ENCODE measurements at places on chromosomes 2 and 18. TPM values are rescaled to one million over a fixed set of nuclear protein-coding genes. Genes with fewer than 3 reads are reported as not detected.

DNA sequence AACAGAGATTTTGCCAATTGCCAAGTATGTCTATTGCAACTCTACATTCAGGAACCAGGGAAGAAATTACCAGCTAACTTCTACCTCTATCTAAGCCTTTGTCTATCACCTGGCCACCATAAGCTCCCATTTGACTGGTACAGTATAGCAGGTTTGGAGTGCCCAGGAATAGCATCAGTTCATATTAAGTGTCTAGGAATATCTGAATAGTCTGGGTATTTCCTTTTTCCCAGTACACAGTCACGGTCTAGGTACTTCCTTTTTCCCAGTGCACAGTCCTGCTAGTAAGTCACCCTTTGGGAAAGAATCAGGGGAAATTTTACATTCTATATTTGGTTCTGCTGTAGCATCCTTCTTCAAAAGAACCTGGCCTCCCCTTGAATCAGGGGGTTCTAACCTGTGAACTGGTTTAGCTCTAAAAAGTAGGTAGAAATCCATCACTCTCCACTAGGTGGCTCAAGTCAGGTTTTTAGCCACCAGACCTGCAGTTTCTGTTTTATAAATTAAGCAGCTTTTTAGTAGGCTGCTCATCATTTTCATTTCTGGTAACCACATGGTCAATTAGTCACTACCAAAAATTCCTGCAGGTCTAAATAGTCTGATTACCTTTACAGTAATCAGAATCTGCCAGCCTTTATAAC lies 49.3 kb upstream of the DNAJC10 start:
- no peaks in the 10 kb centered on the region for H3K36me3 ChIP-seq
- H3K4me3 ChIP-seq, result no peak overlapping the region
- H3K27ac ChIP-seq, result no peak overlapping the region
- H3K27me3 ChIP-seq, result no peaks in the 10 kb centered on the region
- DNase-seq, result no peak
- no peaks in the 10 kb centered on the region for H3K4me1 ChIP-seq

The GPR39 gene
- total RNA-seq, result 8.2 TPM

- no peak overlapping the region for H3K27ac ChIP-seq
- no peaks in the 10 kb centered on the region for H3K27me3 ChIP-seq
- H3K4me3 ChIP-seq, result no peak overlapping the region
Observed at GRCh38 chr18:48181857-48182256, 227.3 kb downstream of the ZBTB7C start.

The CHN1 gene
- 9.8 TPM for total RNA-seq

DNA sequence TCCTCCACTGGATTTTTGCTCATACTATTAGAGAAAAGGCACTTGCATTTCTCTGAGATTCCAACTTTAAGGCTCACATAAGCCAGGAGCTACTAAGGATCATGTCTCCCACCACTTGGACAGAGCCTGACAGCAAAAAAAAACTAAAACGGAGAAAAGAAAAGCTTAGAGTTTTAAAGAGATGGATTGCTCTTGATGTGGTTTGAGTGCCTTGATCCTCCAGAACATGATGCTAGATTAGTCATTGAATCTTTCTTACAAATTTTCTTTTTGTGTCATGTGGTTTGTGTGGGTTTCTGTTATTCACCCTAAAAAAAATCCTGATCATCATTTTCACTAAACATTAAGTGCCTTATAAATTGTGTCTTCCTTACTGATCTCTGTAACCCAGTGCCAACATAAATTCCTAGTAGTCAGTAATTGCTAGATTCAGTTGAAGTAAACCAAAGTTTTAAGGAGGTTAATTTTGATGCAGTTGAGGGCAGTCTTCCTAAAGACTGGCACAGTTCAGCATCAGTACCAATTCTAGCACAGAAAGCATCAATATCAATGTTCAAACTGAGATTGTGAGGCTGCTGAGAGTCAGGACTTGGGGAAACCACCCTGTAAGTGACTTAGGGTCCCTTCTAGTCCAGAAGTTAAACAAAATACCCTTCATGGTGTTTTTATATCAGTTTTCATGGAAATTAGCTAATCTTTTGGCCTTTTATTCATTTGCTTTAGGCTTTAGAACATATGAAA lies 206.3 kb downstream of the RAD51AP2 start:
- no peak overlapping the region for H3K4me3 ChIP-seq
- H3K4me1 ChIP-seq, result no peaks in the 10 kb centered on the region
- no peak overlapping the region for H3K27ac ChIP-seq
- H3K27me3 ChIP-seq, result no peaks in the 10 kb centered on the region

- no peaks in the 10 kb centered on the region for H3K36me3 ChIP-seq
- no peak overlapping the region for H3K27ac ChIP-seq
- H3K4me3 ChIP-seq, result no peak overlapping the region
- DNase-seq, result no peak
- no peaks in the 10 kb centered on the region for H3K4me1 ChIP-seq
- no peaks in the 10 kb centered on the region for H3K27me3 ChIP-seq
Observed at GRCh38 chr2:54867457-54867856, 144.0 kb downstream of the EML6 start.

DNA sequence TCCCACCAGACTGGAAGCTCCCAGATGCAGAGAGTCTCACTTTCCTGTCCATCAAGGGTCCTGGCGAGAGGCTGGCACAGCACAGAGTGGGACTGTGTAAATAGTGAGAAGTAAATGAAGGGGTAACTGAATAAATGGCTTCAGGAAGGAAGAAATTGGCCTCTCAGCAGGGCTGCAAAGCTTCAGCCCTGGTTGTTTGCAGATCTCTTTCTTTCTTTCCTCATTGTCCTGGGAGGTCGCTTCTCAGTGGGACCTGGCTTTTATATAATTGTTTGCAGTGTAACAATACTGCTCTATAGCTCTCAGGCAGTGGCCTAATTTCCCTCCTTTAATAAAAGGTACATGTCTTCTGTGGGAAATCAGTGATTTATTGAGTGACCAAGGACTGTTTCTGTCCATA lies 74.9 kb upstream of the GPR45 start:
- H3K36me3 ChIP-seq, result no peaks in the 10 kb centered on the region
- H3K27ac ChIP-seq, result no peak overlapping the region
- H3K4me3 ChIP-seq, result no peak overlapping the region
- H3K4me1 ChIP-seq, result no peaks in the 10 kb centered on the region

GRCh38 chr2:218265626-218266025 lies 4.3 kb downstream of the AAMP start:
- H3K4me1 ChIP-seq, result no peaks in the 10 kb centered on the region
- H3K27ac ChIP-seq, result no peak overlapping the region
- DNase-seq, result no peak
- H3K4me3 ChIP-seq, result no peak overlapping the region
- H3K36me3 ChIP-seq, result peaks cover 13% of the 10 kb centered on the region
- H3K27me3 ChIP-seq, result no peaks in the 10 kb centered on the region

GRCh38 chr2:88680266-88680902 lies 11.1 kb upstream of the RPIA start:
- no peaks in the 10 kb centered on the region for H3K27me3 ChIP-seq
- no peaks in the 10 kb centered on the region for H3K4me1 ChIP-seq
- DNase-seq, result no peak
- H3K4me3 ChIP-seq, result no peak overlapping the region

GRCh38 chr2:64192125-64192479 lies 47.9 kb upstream of the PELI1 start:
- no peak overlapping the region for H3K4me3 ChIP-seq
- H3K27me3 ChIP-seq, result no peaks in the 10 kb centered on the region
- no peaks in the 10 kb centered on the region for H3K36me3 ChIP-seq
- no peak for DNase-seq
- H3K4me1 ChIP-seq, result no peaks in the 10 kb centered on the region

GRCh38 chr2:120108049-120108448 lies 95.2 kb downstream of the EPB41L5 start:
- H3K27me3 ChIP-seq, result no peaks in the 10 kb centered on the region
- DNase-seq, result peak; percentile 43
- H3K4me3 ChIP-seq, result no peak overlapping the region

DNA sequence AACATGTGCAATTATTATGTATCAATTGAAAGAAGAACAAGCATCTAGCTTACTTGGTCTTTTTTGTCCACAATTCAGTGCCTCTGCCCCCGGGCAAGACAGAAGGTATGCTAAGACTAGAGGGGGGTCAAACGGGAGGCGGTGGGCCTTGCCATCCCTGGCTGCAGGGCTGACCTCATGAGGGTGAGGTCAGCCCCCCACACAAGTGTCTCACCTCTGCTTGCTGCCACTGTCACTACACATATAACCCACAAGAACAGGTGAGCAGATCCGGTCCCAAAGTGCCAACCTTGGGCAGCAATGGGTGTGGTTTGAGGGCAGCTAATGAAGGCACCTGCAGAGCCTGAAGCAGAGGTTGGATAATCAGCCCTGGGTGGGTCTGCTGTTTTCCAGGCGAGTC lies 71.5 kb downstream of the EDAR start:
- DNase-seq, result no peak
- no peak overlapping the region for H3K4me3 ChIP-seq
- no peaks in the 10 kb centered on the region for H3K27me3 ChIP-seq
- no peaks in the 10 kb centered on the region for H3K36me3 ChIP-seq
- no peak overlapping the region for H3K27ac ChIP-seq
- no peaks in the 10 kb centered on the region for H3K4me1 ChIP-seq

DNA sequence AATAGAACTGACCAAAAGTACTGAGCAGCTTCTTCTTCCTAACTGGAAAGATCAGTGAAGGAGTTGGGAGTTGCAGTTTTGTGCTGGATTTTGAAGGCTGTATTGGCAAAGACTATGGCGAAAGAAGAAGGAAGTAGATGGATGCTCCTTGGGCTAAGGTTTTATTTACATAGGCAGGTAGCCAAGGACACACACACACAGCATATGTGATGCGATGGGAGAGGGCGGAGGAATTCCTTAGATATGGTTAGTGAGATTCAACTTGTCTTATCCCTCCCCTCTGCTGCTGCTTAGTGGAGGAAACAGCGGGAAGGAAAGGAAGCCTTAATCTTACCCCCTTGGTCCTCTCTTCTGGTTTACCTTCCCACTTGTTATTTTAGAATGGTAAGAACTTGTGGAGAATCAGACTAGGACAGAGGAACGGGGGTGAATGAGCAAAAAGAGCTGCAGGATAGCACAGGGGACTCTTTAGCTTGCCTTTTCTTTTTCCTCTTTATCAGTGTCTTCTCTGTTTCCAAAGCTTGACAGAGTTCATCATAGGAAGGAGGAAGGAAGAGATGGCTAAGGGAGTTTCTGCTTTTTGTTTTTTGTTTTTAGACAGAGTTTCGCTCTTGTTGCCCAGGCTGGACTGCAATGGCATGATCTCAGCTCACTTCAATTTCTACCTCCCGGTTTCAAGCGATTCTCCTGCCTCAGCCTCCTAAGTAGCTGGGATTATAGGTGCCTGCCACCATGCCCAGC lies 87.9 kb downstream of the OSBPL6 start:
- H3K36me3 ChIP-seq, result no peaks in the 10 kb centered on the region
- no peak overlapping the region for H3K4me3 ChIP-seq
- no peak overlapping the region for H3K27ac ChIP-seq
- no peaks in the 10 kb centered on the region for H3K27me3 ChIP-seq
- DNase-seq, result no peak

DNA sequence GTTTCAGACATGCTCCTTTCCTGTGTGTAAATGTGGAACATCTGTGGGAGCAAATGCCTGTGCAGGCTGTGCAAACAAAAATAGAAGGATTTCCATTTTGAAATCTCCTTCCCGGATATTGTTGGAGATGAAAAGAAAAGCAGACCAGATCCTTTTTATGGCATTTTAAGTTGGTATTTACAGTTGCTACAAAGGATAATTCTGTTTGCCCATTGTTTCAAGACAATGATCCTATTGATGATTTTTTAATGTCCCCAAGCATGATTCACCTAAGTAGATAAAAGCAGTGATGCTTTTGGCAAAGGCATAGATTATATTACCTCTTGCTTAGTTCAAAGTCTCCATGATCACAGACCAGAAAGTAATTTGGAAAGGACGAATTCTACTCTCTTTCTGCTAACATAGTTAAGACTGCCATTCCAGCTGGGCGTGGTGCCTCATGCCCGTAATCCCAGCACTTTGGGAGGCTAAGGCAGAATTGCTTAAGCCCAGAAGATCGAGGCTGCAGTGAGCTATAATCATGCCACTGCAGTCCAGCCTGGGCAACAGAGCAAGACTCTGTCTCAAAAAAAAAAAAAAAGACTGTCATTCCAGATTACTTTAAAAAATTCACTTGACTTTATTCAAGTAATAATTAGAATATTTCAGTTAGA lies 209.6 kb upstream of the SLC39A10 start:
- H3K36me3 ChIP-seq, result no peaks in the 10 kb centered on the region
- no peaks in the 10 kb centered on the region for H3K4me1 ChIP-seq
- H3K4me3 ChIP-seq, result no peak overlapping the region
- no peak for DNase-seq
- H3K27me3 ChIP-seq, result no peaks in the 10 kb centered on the region

The CRYBA2 gene
- not detected for total RNA-seq

GRCh38 chr2:109636317-109636716 lies 22.2 kb downstream of the SOWAHC start:
- peak overlapping the region; percentile 60 for H3K27ac ChIP-seq
- H3K36me3 ChIP-seq, result no peaks in the 10 kb centered on the region
- no peak for DNase-seq
- H3K4me1 ChIP-seq, result no peaks in the 10 kb centered on the region
- H3K27me3 ChIP-seq, result no peaks in the 10 kb centered on the region

DNA sequence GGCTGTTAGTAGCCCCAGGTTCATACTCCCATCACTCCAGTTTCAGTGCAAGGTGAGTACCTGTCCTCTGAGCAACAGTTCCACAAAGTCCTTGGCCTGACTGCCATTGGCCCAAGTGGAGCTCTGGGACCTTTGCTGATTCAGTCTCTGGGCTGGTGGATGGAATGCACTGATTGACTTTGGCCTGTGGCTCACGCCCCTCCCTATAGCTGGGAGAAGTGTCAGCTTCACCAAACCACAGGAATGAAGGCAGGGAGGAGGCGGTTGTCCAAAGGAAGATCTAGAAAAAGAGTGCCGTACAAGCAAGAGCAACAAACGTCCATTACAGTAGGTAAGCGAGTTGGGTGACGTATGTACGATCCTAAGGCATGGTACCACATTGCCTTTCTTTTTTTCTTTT lies 34.0 kb downstream of the QPCT start:
- H3K27ac ChIP-seq, result no peak overlapping the region
- DNase-seq, result no peak
- H3K27me3 ChIP-seq, result no peaks in the 10 kb centered on the region
- H3K36me3 ChIP-seq, result no peaks in the 10 kb centered on the region
- no peak overlapping the region for H3K4me3 ChIP-seq
- H3K4me1 ChIP-seq, result no peaks in the 10 kb centered on the region

The MSH6 gene
- total RNA-seq, result 42.6 TPM

The COL4A4 gene
- 1.2 TPM for total RNA-seq

The TPO gene
- total RNA-seq, result 5.1 TPM

The REG3G gene
- not detected for total RNA-seq

- DNase-seq, result no peak
- no peak overlapping the region for H3K27ac ChIP-seq
- no peaks in the 10 kb centered on the region for H3K4me1 ChIP-seq
- H3K36me3 ChIP-seq, result no peaks in the 10 kb centered on the region
Observed at GRCh38 chr2:202778217-202778616, 93.3 kb downstream of the ICA1L start.
